ENCODE measurements at places on chromosomes 3 and 15.

DNA sequence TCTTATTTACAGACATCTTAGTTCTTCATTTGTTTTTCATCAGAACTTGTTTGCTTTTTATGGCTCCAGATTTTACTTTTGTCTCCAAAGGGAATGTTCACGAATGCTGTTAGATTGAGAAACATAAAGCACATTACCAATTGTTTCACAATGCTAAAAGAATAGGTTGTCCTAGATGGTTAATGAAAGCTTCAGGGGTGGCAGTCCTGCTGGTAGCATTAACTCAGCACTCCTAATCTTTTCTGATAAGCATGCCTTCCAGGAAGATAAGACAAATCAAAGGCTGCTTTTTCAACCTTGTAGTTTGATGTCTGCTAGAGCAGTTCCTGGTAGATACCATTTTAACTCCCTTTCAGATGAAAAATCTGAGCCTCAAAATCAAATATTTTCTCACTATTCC, 619.4 kb downstream of the PYDC2 start:
- no peak for DNase-seq

GRCh38 chr3:187590861-187591576, 79.2 kb downstream of the SST start:
- DNase-seq = no peak

- DNase-seq = no peak
Measured at GRCh38 chr3:34176723-34177122, 378.3 kb downstream of the PDCD6IP start.

DNA sequence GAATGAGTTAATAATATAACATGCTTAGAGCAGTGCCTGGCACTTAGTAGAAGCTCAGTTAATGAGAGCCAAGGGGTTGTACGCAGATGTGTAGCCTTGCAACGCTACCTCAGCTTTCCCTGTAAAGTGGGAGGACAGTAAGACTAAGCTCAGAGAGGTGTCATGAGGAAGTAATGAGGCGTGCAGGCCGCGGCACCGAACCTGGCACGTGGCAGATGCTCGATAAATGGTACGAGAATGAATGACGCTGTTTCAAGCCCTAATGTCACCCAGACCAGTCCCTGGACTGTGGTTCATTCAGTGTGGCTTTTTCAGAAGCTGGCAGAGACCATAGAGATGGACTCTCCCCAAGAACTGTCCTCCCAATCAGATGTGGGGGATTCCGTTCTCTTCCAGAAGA, 21.2 kb downstream of the GRIP2 start:
- DNase-seq = no peak

DNA sequence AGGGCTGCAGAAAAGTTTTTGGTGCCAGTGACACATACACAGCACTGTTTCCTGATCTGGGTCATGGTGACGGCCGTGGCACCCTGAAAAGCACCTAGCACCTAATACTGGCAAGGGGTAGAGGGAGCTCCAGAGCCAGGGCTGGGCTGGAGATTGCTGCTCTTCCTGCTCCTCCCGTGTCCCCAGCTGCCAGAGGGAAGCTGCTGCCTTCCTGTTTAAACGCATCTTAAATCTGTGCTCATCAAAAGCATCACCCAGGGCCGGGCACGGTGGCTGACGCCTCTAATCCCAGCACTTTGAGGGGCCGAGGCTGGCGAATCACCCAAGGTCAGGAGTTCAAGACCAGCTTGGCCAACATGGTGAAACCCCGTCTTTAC, 156.7 kb upstream of the MEF2A start:
- DNase-seq = no peak

DNA sequence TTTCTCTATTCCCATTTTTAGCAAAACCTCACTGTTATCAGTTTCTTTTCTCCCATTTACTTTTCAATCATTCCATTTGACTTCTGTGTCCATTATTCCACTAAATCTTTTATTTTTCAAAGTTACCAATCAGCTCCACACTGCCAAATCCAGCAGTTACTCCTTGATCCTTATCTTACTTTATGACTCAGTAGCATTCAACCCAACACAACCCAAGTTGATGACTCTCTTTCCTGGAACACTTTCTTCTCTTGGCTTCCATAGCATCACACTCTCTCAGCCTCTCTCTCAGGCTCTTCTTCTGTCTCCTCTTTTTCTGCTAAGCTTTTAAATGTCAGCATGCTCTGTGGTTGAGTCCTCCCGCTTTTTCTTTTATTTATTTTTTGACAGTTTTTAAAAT, 36.3 kb downstream of the RASGRP1 start:
- DNase-seq = no peak

GRCh38 chr15:95284933-95285421, 1045.5 kb upstream of the NR2F2 start:
- no peak for DNase-seq

DNA sequence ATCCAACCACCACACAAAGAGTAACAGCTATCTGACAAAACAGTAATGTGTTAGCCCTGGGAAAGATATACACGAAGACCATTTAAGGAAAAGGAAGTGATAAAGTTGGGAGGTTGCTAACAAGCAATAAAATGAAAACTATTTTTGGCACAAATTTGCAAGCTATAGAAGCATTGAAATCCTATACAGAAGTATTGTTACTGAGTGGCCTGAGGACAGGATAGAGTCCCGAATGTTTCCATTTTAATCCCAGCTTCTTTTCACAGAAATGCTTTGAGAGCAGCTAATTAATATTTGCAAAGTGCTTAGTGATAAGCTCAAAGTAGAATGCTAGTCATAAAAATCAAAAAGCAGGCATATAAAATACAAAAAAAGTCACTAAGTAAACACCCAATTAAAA, 51.5 kb downstream of the RAD18 start:
- no peak for DNase-seq

GRCh38 chr3:197408177-197408957, 110.0 kb upstream of the DLG1 start:
- DNase-seq = no peak

DNA sequence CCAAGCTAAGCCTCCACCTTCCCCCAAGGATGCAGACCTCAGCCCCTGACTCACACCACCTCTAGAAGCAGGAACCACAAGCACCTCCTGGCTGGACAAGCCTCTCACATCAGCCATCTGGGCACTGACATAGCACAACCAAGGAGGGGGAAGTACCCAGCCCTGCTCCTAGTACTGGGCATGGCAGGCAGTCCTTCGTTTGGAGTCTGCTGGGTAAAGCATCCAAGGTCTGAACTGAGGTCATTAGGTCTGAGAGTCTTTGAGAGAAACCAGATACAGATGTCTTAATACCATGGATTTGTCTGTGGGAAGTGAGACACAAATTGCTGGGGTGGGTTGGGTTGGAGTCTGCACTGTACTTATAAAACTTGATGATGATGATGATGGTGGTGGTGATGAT, 61.8 kb downstream of the CCDC33 start:
- no peak for DNase-seq

- DNase-seq = no peak
Measured at GRCh38 chr15:90358124-90359033, 6.3 kb downstream of the ZNF774 start.

DNA sequence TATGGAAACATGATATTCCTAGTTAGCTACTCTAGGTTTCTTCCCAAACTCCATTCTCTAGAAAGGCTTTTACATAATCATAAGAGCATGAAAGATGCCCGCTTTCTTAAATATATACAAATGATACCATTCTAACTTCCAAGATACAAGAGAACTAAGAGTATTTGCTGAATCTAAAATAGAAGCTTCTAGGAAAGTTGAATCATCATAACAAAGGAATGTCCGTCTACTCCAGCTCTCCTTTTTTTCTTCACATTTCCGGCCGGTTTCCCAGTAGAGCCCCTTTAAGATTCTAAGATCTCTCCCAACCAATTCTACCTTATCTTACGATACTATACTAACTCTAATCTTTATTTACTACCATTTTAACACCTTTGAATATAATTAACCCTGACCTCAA, 60.1 kb downstream of the RAD18 start:
- DNase-seq = no peak

DNA sequence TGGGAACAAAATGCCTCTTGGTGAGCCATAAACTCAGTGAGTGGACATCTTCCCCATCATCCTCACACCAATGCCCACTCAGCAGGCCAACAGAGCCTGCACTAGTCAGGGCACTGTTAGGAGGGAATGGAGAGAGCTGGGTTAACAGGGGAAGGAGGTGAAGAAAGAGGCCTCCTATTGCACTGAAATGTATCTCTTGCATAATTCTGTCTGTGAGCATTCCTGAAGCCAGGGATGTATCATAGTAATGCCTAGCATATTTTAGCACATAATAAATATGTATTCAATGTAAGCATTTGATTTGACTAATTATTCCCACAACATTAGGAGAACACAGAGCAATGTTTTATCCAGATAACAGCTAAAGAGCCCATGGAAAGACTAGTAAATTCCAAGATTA, 81.2 kb downstream of the ANO10 start:
- DNase-seq = no peak

DNA sequence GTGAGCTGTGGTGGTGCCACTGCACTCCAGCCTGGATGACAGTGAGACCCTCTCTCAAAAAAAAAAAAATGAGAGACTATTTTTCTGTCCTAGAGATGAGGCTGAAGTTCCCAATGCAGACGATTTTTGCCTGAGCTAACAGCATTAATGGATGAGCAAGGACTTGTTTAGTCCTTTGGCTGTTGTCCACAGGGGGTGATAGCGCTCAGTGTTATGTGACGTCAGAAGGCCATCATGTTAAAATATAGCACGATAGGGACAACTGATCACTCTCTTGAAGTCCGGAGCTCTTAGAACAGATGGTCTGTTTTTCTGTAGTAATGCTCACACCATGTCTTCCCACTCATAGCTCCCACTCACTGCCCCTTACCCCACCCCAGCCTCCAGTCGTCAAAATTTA, 6.8 kb downstream of the TRNT1 start:
- DNase-seq = no peak

GRCh38 chr3:77096966-77097890, 57.3 kb downstream of the ROBO2 start:
- DNase-seq = no peak

DNA sequence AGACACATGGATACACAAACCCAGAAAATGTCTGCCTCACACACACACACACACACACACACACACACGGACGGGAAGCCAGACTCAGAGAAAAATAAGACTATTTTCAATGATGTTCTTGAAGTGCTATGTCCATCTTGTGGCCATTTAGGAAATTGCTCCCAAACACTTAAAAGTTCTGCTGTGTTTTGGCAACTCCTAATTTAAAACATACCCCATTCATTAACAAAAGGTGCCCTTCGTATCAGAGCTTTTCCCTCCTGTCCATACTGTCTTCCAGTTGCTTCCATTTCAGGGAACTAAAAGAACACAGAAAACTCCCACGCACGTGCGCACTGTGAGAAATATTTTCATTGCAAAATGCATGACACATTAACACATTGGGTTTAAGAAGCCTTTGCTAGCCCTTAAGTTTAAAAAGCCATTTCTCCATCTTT, 44.6 kb downstream of the SLC12A1 start:
- DNase-seq = peak; percentile 54

GRCh38 chr3:72344236-72344635, 504.0 kb downstream of the SHQ1 start:
- no peak for DNase-seq

- DNase-seq = peak; percentile 49
Measured at GRCh38 chr15:31397851-31398661, 71.4 kb downstream of the KLF13 start.

DNA sequence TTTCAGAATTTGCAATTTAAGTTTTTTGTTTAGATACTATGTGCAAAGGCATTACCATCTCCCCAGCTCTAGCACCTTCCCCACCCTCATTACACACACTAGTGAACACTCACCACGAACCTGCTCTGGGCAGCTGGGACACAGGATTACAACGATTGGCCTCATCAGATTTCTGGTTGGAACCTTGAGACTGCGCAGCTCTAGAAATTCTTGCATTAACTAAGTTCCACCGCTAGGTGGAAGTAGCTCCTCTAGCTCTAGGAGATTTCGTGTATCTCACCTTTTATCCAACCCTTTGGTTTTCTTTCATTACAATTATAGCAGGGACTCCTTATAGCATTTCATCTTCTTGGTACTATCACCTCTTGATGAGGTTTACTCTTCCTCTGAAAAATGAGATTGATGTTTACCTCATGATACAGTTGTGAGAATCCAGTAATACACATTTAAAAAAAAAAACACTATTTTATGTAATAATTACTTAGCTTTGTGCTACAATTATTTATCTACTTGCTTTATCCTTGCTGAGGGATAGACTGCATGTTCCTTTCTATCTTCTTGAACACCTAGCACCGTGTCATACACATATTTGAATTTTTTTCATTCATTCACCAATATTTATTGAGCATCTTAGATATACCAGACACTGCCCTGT, 28.7 kb upstream of the PLOD2 start:
- peak; percentile 47 for DNase-seq

- no peak for DNase-seq
Measured at GRCh38 chr3:4584456-4585249, 91.5 kb downstream of the ITPR1 start.

- DNase-seq = no peak
Measured at GRCh38 chr3:156005736-156006135, 114.6 kb upstream of the KCNAB1 start.

GRCh38 chr3:107377151-107377550, at the start of gene CCDC54:
Gene CCDC54 (plus strand): TSS chr3:107377439. CDS start chr3:107377588, 149 bp downstream.
- DNase-seq = no peak

GRCh38 chr3:9623148-9623547, 26.2 kb upstream of the MTMR14 start:
- no peak for DNase-seq

GRCh38 chr3:43290956-43291355, 4.6 kb downstream of the SNRK start:
- no peak for DNase-seq

DNA sequence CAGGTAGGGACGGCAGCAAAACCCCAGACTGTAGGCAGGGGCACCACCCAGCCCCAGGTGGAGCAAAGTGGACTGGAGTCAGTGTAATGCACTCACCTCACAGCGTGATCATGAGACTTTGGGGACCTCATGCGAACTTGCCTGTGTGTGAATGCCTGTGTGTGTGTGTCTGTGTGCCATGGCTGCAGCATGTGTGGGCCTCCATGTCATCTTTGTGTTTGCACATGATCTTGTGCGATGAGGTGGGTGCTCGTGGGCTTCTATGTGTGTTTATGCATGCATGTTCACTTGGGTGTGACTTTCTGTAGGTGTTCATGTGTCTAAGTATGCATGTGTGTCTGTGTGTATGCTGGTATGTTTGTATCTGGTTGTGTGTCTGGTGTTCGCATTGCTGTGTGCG, 41.2 kb upstream of the ADPGK start:
- DNase-seq = no peak

DNA sequence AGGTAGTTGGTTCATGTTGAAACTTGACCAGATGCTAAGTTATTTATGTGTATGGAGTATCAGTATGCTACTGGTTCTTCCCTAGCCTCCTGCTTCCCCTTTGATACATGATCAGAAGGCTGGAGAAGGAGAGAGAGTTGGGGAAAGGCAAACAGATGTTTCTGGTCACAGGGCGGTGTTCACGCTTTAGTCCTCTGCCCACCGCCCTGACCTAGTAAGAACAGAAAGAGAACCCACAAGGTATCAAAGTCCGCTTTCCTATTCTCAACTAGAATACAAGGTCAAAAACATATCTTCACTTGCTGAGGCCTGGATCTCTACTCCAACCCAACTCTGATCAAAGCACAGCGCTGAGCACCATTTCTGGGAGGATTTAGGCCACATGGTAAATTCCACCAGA, 55.5 kb downstream of the NCEH1 start:
- DNase-seq = no peak

Data from ecto neural progenitor cell (in vitro differentiated cells).